ENCODE measurements at places on chromosomes 5 and 9.

- no peak for DNase-seq
Observed at GRCh38 chr9:129259375-129259774, 81.3 kb upstream of the IER5L start.

DNA sequence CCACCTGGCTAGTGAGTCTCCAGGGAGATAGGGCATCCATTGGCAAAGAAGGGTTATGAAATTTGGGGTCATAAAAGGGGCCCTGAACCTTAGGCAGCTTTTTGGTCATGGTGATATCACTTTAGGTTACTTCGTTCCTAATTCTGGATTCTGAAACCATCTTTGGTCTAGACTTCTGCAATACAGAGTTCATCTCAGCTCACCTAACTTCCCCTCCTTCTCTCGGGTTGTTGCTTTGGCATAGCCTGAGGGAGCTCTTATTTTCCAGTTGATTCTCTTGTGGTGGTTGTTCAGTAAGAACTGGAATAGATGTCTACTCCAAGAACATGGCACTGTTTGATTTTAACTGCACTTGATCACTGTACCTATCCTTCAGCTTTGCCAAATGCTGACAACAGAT, 148.9 kb upstream of the RUSC2 start:
- no peak for DNase-seq

DNA sequence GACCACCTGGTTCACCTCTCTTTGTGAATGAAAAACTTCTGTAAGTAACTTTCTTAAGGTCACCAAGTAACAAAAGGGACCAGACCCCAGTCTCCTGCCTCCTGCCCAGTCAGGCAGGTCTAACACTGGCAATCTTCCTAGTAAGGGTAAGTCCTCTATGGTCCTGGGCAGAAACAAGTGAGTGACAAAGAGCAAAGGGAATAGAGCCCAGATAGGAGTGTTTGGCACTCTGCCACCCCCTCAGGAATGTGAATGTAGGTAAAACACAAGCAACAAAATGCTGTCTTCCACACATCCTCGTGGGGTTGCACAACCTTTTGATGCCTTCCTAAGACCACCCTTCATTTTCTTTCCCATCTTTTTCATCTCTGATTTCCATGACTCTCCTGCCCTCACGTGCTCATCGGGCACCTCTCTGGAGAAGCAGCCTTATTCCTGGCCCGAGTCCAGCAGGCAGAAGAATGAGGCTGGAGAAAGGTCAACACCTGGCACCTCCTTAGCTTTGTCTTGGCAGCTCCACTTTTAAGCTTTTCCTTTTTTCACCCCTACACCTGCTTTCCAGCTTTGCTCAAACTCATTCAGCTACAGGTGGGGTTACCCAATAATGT, 90.2 kb upstream of the LHFPL2 start:
- DNase-seq: no peak

DNA sequence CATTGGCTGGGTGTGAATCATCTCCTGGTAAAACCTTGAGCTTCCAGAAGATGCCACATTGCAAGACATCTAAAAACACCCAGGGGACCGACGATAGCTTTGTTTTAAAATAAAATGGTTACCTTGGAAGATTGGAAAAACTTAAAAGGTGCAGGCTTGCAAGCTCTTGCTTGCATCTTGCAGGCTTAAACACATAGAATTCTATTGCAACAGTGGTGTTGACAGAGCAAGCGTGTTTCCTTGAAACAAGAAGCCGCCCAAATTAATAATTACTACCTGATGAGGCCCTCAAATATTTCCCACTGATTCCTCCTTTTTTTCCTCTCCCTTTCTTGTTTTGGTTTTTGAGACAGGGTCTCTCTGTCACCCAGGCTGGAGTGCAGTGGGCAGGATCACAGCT, 137.1 kb upstream of the BASP1 start:
- DNase-seq: no peak

GRCh38 chr5:143019157-143019556, 249.0 kb downstream of the ARHGAP26 start:
- DNase-seq: no peak

DNA sequence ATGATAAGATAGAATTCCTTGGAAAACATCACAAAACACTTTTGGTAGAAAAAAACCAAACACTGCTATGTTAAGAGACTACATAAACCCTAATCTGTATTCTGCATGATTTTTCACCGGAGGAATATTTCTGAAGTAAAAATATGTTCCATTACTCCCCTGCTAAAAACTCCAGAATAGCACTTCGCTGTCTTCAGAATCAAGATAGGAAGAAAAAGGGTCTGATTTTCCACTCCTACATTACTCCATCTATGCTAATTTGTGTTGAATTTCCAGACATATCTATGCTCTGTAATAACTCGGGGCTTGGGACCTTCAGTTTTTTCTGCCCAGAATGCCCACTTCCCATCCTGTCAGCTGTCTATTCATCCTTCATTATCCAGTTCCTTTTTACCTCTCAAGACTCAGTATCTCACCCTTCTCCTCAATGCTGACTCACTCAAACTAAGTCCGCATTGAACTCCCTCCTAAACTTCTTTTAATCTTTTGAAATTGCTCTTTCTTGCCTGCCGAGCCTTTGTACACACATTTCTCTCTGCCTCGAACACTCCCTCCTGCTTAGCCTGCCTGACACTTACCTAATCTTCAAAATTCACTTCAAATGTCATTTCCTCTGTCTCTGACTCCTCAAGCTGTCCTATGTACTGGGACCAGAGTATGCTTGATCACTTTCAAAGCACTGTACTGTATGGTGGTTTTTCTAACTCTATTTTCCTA, 171.0 kb downstream of the ARRDC3 start:
- no peak for DNase-seq

GRCh38 chr5:40480392-40480791, 199.3 kb upstream of the PTGER4 start:
- DNase-seq: no peak

DNA sequence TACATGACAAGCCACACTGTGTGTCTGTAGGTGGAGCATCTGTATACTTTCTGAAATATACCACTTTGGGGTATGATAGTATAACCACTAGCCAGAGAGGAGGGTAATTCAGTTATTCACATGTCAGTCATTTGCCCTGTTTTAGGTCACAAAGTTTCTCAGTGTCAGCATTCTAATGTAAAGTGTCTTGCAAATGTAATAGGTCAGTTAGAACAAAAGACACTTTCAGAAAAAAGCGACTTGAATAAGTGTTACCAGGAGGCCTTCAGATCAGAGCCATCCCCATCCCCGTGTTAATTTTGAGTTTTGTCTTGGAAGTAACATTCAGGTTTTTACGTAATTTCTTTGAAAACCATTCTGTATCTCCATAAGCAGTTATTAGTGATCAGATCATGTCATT, 33.7 kb downstream of the TTC1 start:
- no peak for DNase-seq

GRCh38 chr5:123476731-123477130, 35.2 kb upstream of the CSNK1G3 start:
- no peak for DNase-seq

GRCh38 chr5:151742870-151743294, 15.5 kb downstream of the ATOX1 start:
- peak; percentile 83 for DNase-seq

GRCh38 chr5:135250671-135251070, 148.4 kb downstream of the MACROH2A1 start:
- DNase-seq: no peak

- DNase-seq: no peak
Observed at GRCh38 chr5:69188811-69189161, 597 bp upstream of the CENPH start.

GRCh38 chr5:53091289-53091688, 18.3 kb downstream of the MOCS2 start:
- no peak for DNase-seq

- no peak for DNase-seq
Observed at GRCh38 chr5:99724732-99725290, 796.0 kb upstream of the CHD1 start.
